Smooth muscle cell of the umbilical artery (primary cell): ENCODE measurements at places on chromosomes 4 and X. TPM values are rescaled to one million over a fixed set of nuclear protein-coding genes. Genes with fewer than 3 reads are reported as not detected.

The IL2RG gene
- not detected in 2 replicates for total RNA-seq

The PLP1 gene
- not detected in 2 replicates for total RNA-seq

The MAMLD1 gene
- 1.2 and 2.0 TPM in 2 replicates for total RNA-seq

The MAOB gene
- 0.09 TPM in 1 of 2 replicates, not detected in the other for total RNA-seq

The IL3RA gene
- not detected in 2 replicates for total RNA-seq

The RBM46 gene
- not detected in 2 replicates for total RNA-seq

The SYTL5 gene
- 0.55 and 0.89 TPM in 2 replicates for total RNA-seq

The SLC34A2 gene
- total RNA-seq, result not detected in 2 replicates

The HOPX gene
- 0.14 TPM in 1 of 2 replicates, not detected in the other for total RNA-seq

The SPRY1 gene
- total RNA-seq, result 2.6 and 5.9 TPM in 2 replicates

The ARFIP1 gene
- 38.6 and 54.5 TPM in 2 replicates for total RNA-seq

The COQ2 gene
- 5.3 and 6.8 TPM in 2 replicates for total RNA-seq

The MTTP gene
- total RNA-seq, result 0.09 and 0.30 TPM in 2 replicates

The CPE gene
- total RNA-seq, result 8.0 and 10.5 TPM in 2 replicates

The STARD8 gene
- total RNA-seq, result 0.59 and 4.0 TPM in 2 replicates

The USP26 gene
- not detected in 2 replicates for total RNA-seq

The ZNF157 gene
- total RNA-seq, result 0.09 TPM in 1 of 2 replicates, not detected in the other

The TMEM271 gene
- total RNA-seq, result not detected in 2 replicates

The CFI gene
- 1.2 and 9.2 TPM in 2 replicates for total RNA-seq

The DCAF8L1 gene
- not detected in 2 replicates for total RNA-seq

The CXorf51A gene
- total RNA-seq, result not detected in 2 replicates

The NPY5R gene
- total RNA-seq, result not detected in 2 replicates

The S100P gene
- not detected in 2 replicates for total RNA-seq

The PHOX2B gene
- not detected in 2 replicates for total RNA-seq
